Stimulated activated CD4-positive, alpha-beta T cell treated with anti-CD3 and anti-CD28 coated beads, TNF-alpha, amount 100 ng/mL, for 4 hours (primary cell): ENCODE measurements at places on chromosomes 2 and 18.

GRCh38 chr18:56662502-56662901, 11.3 kb downstream of the WDR7 start:
- DNase-seq = no peak

GRCh38 chr2:213247566-213247965, 36.7 kb upstream of the SPAG16 start:
- no peak for DNase-seq

- DNase-seq = no peak
These were observed 28.7 kb upstream of the RAB1A start for GRCh38 chr2:65158557-65158956.

- DNase-seq = no peak
These were observed 49.9 kb downstream of the MYO1B start for GRCh38 chr2:191295088-191295487.

DNA sequence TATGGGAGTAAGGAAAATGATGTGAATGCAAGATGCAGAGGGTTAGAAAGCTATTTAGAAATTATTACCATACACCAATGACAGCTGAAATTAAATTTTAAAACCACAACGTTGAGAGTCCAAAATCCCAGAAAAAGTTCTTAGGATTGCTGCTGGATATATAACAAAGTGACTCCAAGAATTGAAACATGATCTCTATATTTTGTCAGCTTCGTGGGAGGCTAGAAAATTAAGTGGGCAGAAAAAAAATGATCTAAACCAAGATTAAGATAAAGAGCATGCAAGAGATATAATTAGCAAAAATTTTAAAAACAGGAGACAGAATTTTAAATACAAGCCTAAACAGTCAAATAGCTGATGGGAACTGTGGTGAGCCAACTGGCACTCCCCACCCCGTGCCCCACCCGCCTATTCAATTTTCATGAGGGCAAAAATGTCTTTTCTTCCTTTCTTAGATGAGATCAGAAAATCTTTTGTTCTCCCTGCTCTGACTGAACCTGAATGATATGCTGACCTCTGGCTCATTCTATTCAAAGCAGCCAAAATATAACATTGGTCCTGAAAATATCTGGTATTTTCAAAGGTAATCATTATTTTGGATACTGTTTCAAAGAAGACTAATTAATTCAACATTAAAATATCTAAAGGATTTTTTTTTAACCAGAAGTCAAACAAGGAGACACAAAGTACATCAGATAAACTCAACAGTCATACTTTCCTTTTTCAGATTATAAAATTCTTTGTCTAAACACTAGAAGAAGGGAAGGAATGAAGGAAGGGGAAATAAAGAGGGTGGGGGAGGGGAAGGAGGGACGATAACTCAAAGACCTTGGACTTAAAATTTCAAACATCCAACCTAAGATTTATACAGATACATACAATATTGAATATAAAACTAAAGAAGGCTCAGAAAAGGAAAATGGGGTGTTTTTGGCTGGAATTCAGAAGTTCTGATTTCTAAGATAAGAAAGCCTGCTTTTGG, 12.2 kb downstream of the KANSL3 start:
- no peak for DNase-seq

- DNase-seq = no peak
These were observed 157.0 kb upstream of the ACAA2 start for GRCh38 chr18:49970319-49970718.

DNA sequence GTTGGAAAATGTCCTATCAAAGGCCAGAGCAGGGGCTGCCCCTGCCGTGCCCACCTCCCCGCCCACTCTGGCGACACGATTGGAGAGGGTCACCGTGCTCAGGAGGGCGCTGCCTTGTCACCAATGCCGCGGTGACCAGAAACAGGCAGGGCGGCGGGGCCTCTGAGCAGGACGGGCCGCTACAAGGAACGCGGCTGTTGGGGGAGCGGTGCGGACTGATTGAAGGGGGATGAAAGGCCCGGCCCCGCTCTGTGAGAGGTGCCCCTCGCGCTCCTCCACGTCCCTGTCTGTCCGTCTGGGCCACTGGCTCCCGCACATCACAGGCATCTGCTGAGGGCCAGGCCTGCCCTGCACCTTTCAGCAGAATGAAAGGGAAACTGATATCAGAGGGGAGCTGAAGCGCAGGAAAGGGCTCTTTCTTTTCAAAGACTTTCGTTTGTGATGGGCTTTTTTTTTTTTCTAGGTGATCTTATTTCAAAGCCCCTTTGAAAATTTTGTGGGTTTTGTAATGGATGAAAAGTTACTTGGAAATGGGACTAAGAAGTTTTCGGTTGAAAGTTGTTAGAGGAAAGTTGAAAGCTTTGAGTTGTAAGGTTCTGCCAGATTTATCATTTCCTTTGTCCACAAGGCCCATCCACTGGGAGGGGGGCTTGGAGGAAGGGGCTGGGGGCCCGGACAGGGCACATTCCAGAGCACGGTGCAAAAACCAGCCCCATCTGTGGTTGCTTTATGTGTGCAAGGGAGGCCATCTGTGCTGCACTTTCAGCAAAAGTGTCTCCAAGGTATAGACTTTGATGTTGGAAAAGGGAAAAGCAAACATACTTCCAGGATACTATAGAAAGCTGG, 244.2 kb downstream of the KLHL29 start:
- no peak for DNase-seq

GRCh38 chr2:176415174-176415895, 146.1 kb downstream of the MTX2 start:
- DNase-seq = no peak

GRCh38 chr2:130894326-130894942, 57.7 kb downstream of the ARHGEF4 start:
- no peak for DNase-seq
